ENCODE measurements at places on chromosomes 4 and X. TPM values are rescaled to one million over a fixed set of nuclear protein-coding genes. Genes with fewer than 3 reads are reported as not detected.

FMR1NB gene
- not detected for total RNA-seq

SPIN2B gene
- total RNA-seq = 13.4 TPM

TMPRSS11E gene
- 0.22 TPM for total RNA-seq

FAT1 gene
- not detected for total RNA-seq

NRK gene
- not detected for total RNA-seq

IL13RA2 gene
- total RNA-seq = not detected

DNA sequence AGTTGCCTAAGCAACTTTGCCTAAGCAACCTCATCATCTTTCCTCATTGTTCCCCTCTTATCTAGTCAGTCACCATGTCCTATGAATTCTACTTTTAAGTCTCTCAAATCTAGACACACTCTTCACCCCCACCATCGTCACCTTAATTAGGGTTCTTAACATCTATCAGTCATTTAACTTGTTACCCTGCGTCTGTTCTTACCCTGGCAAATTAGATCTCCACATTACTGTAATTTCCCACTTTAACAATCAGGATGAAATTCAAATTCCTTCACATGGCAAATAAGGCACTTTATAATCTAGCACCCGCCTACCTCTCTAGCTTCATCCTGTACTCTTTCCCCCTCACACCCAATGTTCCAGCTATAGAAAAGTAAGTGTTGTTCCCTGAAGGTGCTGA lies 221.2 kb downstream of the GRIA3 start:
- no peaks in the 10 kb centered on the region for H3K4me1 ChIP-seq
- H3K27ac ChIP-seq = no peak overlapping the region
- H3K27me3 ChIP-seq = no peaks in the 10 kb centered on the region
- no peak overlapping the region for H3K4me3 ChIP-seq

GRCh38 chr4:171966356-171966755 lies 153.2 kb downstream of the GALNTL6 start:
- no peaks in the 10 kb centered on the region for H3K4me1 ChIP-seq
- no peaks in the 10 kb centered on the region for H3K27me3 ChIP-seq
- no peak for DNase-seq
- H3K27ac ChIP-seq = no peak overlapping the region

GRCh38 chr4:184583738-184584502 lies 65.3 kb downstream of the CASP3 start:
- no peak for DNase-seq
- H3K4me3 ChIP-seq = no peak overlapping the region
- peaks cover 1% of the 10 kb centered on the region for H3K36me3 ChIP-seq
- H3K4me1 ChIP-seq = peaks cover 6% of the 10 kb centered on the region
- H3K27me3 ChIP-seq = peaks cover 2% of the 10 kb centered on the region
- H3K27ac ChIP-seq = no peak overlapping the region

DNA sequence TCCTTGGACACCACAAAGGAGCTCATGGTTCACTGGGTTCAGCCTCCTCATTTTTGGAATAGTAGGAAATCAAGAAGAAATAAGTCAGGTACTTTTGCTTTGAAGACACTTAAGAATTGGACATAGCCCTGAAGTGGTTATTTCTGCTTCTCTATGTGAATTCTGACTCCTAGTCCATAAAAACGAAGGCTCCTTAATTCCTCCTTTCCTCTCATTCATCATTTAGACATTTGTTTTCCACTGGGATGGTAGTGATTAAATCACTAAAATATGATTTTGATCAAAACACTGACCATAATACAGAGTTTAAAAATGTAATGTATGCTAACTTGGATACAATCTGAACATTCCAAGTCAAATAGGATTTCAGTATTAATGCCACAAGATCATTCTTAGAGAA lies 34.7 kb upstream of the CYP2U1 start:
- no peak overlapping the region for H3K4me3 ChIP-seq
- H3K4me1 ChIP-seq = no peaks in the 10 kb centered on the region
- DNase-seq = no peak
- H3K27ac ChIP-seq = no peak overlapping the region

DNA sequence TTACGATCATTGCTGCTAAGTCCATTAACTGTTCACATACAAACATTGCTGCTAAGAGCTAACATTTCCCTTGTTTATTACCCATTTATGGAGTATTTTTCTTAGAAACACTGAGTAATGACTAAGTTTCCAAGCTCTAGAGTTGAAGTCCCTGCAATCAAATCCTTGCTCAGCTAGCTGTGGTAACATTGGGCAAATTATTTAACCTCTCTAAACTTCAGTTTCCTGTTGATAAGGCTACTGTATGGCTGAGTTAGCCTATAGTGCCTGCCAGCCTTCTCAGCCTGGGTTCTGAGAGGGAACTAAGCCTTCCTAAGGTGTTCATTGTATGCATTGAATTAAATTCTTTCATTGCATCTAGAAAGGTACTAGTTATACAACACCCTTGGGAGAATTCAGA lies 15.2 kb upstream of the SCOC start:
- H3K4me1 ChIP-seq = peaks cover 5% of the 10 kb centered on the region
- no peak overlapping the region for H3K27ac ChIP-seq
- H3K4me3 ChIP-seq = no peak overlapping the region
- H3K27me3 ChIP-seq = peaks cover 2% of the 10 kb centered on the region
- DNase-seq = no peak
- H3K36me3 ChIP-seq = no peaks in the 10 kb centered on the region

DNA sequence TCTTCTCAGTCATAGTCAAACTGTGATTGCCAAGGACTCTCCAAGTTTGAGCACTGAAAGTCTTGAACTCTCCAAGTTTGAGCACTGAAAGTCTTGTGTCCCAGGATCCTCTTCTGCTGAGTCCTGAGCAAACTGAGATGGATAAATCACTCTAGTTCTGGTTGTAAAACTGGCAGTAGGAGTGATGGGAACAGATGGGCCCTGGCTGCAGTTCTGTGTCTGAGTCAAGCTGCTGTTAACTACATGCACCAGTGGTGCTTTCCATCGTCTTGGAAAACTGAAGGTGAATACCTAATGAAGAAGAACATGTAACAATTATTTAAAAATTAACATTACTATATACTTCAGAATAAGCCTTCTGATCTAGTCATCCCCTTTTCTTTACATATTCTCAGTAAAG lies 27.6 kb upstream of the KCNIP4 start:
- no peak overlapping the region for H3K27ac ChIP-seq
- no peaks in the 10 kb centered on the region for H3K27me3 ChIP-seq
- no peak overlapping the region for H3K4me3 ChIP-seq
- DNase-seq = no peak

GRCh38 chrX:151854726-151855495 lies 57.8 kb upstream of the MAGEA4 start:
- H3K27me3 ChIP-seq = no peaks in the 10 kb centered on the region
- no peak overlapping the region for H3K27ac ChIP-seq
- H3K36me3 ChIP-seq = no peaks in the 10 kb centered on the region
- DNase-seq = no peak

GRCh38 chr4:140344101-140344500 lies 29.3 kb upstream of the SCOC start:
- H3K27ac ChIP-seq = no peak overlapping the region
- peaks cover 4% of the 10 kb centered on the region for H3K4me1 ChIP-seq
- no peaks in the 10 kb centered on the region for H3K36me3 ChIP-seq
- no peak for DNase-seq
- no peak overlapping the region for H3K4me3 ChIP-seq

- H3K27me3 ChIP-seq = no peaks in the 10 kb centered on the region
- H3K4me1 ChIP-seq = no peaks in the 10 kb centered on the region
- no peak overlapping the region for H3K4me3 ChIP-seq
- no peak for DNase-seq
Measured at GRCh38 chrX:96311366-96311765, 373.3 kb upstream of the DIAPH2 start.

DNA sequence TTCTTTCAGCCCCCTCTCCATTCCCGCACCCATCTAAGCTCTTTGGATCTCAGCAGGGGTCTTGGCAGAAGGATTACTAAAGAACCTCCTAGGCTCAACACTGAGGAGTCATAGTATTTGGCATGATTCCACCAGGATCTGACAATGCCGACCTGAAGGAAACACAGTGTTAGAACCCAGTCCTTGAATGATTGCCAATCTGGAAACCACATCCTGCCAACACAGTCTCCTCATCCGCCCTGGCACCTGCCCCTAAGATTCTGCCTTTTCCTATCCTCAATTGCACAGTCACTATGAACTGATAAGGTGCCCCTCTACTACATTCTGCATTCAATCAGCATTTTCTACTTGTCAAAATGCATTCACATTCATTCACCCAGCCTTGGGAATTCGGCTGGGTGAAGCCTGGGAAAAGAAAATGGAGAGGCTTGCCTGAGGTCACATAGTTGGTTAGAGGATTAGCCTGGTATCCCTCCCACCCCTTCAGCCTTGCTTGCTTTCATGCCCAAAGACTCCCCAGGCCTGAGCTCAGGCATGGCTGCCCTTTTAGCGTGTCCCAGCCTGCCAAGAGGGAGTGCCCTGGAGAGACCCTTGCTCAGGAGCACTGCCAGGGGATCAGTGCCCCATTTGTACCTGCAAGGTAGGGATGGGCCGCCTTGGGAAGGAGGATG lies 2.2 kb upstream of the CLDN2 start:
- no peak for DNase-seq
- H3K4me1 ChIP-seq = peaks cover 9% of the 10 kb centered on the region
- H3K36me3 ChIP-seq = no peaks in the 10 kb centered on the region
- no peak overlapping the region for H3K27ac ChIP-seq
- no peak overlapping the region for H3K4me3 ChIP-seq
- peaks cover 8% of the 10 kb centered on the region for H3K27me3 ChIP-seq

- H3K36me3 ChIP-seq = peaks cover 16% of the 10 kb centered on the region
Measured at GRCh38 chr4:177403746-177404145, 38.5 kb downstream of the AGA start.

DNA sequence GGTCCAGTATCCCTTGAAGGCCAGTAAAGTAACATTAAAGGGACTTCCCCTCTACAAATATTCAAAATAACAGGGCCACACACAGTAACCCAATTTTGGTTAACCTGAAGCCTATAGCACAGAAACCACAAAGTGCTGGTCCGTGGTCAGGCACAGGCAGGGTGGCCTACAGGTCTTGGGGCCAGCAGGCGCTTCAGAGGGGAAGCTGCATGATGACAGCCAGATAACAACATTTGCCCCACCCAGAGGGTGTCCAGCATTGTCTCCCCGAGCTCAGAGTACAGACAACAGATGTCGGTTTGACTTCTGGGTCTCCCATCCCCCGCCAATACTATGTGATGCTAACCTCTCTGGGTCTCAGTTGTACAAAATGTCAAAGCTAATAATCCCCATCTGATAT lies 51.1 kb downstream of the SH3KBP1 start:
- H3K27ac ChIP-seq = peak overlapping the region; percentile 87
- peaks cover 15% of the 10 kb centered on the region for H3K36me3 ChIP-seq
- peaks cover 23% of the 10 kb centered on the region for H3K4me1 ChIP-seq
- no peaks in the 10 kb centered on the region for H3K27me3 ChIP-seq
- peak overlapping the region; percentile 58 for H3K4me3 ChIP-seq

DNA sequence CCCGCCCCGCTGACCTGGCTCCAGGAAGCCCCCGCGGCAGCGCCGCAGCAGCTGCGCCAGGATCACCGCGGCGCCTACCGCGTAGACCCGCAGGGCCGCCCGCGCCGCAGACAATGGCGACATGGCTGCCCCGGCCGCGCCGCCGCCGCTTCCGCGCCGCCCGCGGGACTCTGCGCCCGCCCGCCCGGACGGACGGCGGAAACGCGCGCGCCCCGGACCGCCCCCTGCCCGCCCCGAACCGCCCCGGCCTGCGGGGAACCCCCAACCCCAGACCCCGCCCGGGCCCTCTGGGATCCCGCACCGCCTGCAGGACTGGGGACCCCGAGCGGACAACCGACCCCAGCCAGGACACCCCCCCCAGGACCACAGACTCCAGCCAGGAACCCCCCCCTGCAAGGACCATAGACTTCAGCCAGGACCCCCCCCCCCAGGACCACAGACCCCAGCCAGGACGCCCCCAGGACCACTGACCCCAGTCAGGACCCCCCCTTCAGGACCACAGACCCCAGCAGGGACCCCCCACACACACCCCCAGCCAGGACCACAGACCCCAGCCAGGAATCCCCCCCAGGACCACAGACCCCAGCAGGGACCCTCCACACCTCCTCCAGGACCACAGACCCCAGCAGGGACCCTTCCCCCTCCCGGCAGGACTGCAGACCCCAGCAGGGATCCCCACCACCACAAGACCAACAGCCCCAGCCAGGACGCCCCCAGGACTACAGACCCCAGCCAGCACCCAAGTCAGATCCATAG lies at the start of the genes DHRSX and ZBED1:
Gene DHRSX (minus strand): TSS at position 174 of the 756 bp plus-strand sequence. CDS start 51 bp downstream, at position 123.
Gene ZBED1 (minus strand): TSS at position 174 of the 756 bp plus-strand sequence. CDS start 10,257 bp downstream, outside the sequence.
- peak within 1 kb of the TSS; percentile 84 for H3K4me3 ChIP-seq
- peak; percentile 79 for DNase-seq
- no peaks in the 10 kb centered on the region for H3K36me3 ChIP-seq
- peaks cover 23% of the 10 kb centered on the region for H3K4me1 ChIP-seq
